Fibroblast of mammary gland (primary cell): ENCODE measurements at places on chromosomes 4 and X.
A peak's percentile ranks its signal among the peaks of the same experiment; 100 is the strongest.

- DNase-seq = no peak
Measured at GRCh38 chrX:21959362-21960051, 19.0 kb downstream of the SMS start.

GRCh38 chr4:6342530-6343293, 73.1 kb downstream of the WFS1 start:
- DNase-seq = peak; percentile 18

DNA sequence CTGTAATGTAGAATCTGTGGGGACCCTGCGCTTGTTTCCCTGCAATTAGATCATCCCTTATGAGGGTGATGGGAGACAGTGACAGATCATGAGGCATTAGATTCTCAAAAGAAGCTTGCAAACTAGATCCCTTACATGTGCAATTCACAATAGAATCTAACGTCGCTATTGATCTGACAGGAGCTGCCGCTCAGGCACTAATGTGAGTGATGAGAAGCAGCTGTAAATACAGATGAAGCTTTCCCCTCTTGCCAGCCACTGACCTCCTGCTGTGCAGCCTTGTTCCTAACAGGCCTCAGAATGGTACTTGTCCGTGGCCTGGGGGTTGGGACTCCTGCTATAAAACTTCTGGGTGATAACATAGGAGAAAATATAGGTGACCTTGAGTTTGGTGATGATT, 1076.8 kb downstream of the PDHA2 start:
- no peak for DNase-seq

DNA sequence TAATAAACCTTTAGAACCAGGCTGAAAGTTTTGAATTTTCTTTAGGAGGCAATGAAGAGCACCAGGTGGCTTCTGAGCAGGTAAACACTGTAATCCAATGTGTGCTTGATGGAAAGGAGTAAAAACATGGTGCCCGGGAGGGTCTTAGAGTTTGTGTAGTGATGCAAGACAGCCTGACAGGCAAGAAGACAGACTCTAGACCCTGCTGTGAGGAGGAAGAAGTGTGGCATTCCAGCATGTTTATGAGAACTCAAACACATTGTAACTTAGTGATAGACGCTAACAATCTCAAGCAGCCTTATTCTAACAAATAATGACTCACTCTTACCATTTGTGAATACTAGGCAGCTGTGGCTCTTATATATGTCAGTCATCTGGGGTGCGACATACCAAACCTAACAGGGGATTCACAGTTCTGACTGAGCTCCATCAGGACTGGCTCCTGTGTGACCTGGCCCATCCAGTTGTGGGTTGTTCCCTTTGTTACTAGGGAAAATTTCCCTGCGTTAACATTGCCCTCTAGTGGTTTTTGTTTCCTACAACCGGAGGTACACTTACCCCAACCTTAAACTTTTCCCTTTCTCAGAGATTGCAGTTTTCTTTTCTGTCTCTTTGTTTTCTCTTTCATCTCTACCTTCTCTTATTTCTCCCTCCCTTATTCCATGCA, 53.8 kb downstream of the VSIG4 start:
- peak; percentile 53 for DNase-seq

DNA sequence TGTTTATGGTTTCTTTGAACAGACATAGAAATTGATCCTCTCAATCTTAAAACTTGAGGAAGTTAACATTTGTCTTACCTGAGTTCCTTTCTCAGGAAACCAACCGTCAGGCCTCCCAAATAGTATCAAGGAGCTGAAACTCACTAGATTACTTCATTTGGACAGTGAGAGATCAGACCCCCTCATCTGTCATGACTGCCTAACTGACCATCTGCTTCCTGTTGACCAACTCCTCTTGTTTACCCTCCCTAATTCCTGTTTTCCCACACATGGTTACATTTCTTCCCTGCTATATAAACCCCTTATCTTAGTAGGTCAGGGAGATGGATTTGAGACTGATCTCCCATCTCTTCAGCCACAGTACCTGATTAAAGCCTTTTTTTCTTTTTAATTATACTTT, 46.2 kb upstream of the NMU start:
- no peak for DNase-seq

DNA sequence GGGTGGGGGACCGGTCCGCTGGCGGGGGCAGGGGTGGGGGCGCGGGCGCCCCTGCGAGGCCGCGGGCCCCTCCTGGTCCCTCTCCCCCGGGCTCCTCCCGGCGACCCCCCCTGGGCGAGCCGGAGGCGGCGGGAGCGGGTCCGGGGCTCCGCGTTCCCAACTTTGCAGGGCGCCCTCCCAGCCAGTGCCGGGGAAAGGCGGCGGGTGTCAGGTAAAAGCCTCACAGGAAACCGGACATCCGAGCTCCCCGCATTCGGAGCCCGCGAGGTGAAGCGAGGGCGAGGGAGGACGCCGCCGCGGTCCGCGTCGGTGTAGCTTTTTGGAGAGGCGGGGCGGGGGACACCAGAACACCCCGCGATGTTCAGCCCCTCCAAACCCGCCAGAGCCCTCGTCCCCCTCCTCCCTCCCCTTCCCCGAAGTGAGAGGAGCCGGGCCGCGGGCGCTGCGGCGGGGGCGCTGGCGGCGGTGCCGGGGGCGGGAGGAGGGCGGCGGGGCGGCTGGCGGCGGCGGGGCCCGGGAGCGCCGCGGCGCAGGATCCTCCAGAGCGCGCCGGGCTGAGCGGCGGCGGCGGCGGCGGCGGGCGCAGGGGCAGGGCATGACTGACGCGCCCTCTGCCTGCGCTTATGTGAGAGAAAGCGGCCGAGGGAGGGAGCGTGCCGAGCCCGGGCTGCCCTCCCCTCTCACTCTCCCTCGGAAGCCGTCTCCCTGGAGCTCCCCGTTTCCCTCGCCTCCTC, at the start of gene VEGFC:
VEGFC (minus strand) TSS at position 597 of the 734 bp plus-strand sequence. CDS start 611 bp downstream, outside the sequence.
- peak; percentile 70 for DNase-seq

- DNase-seq = peak; percentile 42
Measured at GRCh38 chr4:152316969-152317368, 218.9 kb downstream of the FBXW7 start.

- no peak for DNase-seq
Measured at GRCh38 chrX:42714981-42715700, 62.8 kb downstream of the PPP1R2C start.

GRCh38 chr4:87067124-87067885, 132.5 kb downstream of the AFF1 start:
- DNase-seq = no peak

DNA sequence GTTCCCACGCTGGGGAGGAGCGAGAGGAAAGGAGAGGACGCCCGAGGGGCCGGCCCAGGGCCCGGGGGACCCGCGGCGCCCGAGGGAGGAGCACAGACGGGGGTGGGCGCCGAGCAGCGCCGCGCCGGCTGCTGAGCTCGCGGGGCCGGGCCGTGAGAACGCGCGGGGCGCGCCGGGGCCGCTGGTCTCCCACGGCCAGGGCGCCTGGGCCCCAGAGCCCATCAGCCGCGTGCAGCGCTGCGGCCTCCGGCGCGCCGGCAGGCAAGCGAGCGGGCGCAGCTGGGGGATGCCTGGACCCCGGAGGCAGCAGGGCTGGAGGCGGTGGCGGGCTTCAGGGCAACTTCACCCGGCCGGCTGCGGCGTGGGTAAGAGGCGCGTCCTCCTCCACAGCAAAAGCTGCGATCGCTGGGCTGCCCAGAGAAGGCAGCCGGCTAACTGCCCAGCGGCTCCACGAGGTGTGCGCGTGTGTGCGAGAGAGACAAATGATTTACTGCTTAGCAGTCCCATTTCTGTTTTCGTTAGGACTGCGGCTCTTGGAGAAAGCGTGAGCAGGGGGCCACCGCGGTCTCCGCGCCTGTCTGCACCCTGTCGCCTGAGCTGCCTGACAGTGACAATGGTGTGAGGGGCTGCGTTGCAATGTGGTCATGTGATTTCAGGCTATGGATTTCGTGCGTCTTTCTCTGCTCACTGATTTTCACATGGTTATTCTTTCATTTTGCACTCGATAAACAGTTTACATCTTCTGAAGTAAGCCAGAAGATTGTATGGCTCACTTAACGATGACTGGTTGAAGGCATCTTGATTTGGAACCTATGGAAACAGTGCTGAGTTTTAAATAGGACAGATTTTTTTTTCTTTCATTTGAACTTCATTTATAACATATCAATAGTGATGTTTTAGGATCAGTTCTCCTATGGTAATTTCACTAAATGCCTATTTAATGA, 1.2 kb downstream of the GUCY1A1 start:
- DNase-seq = peak; percentile 20

DNA sequence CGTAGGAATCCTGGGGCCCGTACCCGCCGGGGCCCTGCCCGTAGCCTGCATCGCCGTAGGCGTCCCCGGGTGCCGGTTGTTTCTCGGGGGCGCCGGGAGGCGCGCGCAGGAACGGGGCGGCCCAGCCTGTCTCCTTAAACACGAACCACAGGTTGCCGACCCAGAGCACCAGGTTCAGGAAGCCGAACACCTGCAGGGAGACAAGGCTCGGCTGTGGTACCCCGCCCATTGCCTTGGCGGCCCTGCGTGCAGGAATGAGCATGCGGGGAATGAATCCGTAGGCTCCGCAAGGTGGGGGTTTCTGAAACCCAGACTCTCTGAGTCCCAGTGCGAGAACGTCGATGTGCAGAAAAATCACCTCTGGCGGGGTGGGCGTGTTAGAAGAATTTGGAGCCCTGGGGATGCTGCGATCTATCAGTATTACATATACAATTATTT, 5.4 kb upstream of the PRICKLE3 start:
- no peak for DNase-seq

DNA sequence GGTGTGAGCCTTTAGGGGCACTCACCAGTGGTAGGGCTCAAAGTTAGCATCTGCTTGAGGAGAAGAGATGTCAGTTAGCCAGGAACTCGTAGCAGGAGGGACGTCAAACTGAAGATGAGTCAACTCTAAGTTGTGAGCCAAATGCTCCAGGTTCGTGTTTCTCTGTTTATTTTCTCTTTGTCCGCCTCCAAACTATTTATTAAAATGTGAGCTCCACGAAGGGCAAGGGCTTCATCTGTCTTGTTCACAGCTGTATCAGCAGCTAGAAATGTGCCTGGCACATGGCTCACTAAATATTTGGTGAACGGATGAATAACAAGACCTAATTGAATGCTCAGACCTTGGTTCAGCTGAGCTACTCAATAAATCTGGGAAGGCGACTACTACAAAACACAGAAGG, 248.9 kb downstream of the BCOR start:
- peak; percentile 93 for DNase-seq

DNA sequence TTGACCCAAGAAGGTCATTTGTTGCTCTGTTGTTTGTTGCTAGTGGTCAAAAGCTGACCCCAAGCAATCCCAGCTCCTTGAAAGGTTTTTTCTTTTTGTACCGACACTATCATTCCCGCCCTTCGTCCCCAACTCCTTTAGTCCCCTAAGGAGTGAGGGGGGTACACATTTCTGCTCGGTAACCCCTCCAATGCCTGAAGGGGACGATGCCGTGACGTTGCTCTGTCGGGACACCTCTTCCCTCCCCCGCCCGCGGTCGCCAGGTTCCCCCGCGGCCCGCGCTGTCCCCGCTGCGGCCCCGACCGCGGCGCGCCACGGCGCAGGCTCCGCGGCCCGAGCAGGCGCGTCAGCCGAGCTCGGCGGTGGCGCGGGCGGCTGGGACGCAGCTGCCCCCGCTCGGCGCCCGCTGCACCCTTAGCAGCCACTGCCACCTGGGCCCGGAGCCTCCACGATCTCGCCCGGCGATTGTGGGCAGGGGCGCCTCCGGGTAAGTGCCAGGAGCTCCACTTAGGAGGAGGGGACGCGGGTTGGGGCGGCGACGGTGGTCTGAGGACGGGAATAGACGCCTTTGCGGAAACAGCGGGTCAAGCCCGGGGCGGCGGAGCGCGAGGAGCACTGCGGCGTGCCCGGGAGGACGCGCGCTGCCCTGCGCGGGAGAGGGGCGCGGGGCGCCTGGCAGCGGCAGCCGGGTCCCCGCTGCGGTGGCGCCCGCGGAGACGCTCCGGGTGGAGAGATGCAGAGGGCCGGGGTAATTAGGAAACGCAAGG, at the start of gene GLRB:
GLRB (plus strand) TSS at position 340 of the 767 bp plus-strand sequence. CDS start 1,875 bp downstream, outside the sequence.
- DNase-seq = no peak

- no peak for DNase-seq
Measured at GRCh38 chr4:99408346-99408745, 26.8 kb downstream of the ADH7 start.

- DNase-seq = peak; percentile 18
Measured at GRCh38 chr4:25857403-25857802, 5.4 kb downstream of the SEL1L3 start.

DNA sequence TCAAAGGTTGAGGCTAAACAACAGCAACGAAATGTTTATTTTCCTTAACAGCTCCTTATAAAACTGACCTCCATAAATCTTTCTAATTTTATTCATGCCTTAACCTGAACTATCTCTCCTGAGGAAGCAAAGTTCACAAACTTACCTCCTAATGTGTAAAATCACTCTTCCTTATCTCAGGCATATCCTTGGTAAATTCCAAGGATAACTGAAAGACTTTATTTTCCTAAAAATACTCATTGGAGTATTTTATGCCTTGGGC, 197.4 kb downstream of the NWD2 start:
- no peak for DNase-seq

GRCh38 chr4:4349867-4350266, 37.0 kb upstream of the NSG1 start:
- no peak for DNase-seq

GRCh38 chrX:40366661-40367060, 214.1 kb upstream of the ATP6AP2 start:
- DNase-seq = no peak

DNA sequence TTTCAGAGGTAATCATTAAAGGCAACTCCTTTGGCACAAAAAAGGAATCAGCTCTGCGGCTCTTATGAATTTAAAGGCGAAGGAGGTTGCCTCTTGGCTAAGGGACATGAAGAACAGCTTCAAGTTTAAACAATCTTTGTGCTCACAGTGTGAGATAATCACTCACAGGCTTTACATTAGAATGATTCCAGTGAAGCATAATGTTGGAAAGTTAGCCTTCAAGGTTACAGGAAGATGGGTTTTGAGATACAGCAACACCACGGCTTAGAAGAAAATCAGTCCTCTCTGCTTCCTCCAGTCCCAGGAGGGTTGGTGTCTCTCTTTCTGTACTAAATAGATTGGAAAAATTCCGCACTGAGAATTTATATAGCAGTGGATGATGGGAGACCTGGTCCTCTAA, 11.6 kb upstream of the SCD5 start:
- no peak for DNase-seq

GRCh38 chr4:144356941-144357381, 216.4 kb upstream of the GYPA start:
- DNase-seq = no peak

GRCh38 chr4:173501592-173502150, 28.4 kb downstream of the HAND2 start:
- no peak for DNase-seq

DNA sequence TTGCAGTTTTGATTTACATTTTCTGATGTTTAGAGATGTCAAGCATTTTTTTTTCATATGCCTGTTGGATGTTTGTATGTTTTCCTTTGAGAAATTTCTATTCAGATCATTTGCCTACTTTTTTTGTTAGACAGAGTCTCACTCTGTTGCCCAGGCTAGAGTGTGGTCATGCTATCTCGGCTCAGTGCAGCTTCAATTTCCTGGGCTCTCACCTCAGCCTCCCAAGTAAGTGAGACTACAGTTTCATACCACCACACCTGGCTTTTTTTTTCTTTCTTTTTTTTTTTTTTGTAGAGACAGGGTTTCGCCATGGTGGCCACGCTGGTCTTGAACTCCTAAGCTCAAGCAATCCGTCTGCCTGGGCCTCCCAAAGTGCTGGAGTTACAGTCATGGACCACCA, 291.7 kb downstream of the SLITRK2 start:
- DNase-seq = no peak
